ENCODE measurements at places on chromosomes 7 and 10.

DNA sequence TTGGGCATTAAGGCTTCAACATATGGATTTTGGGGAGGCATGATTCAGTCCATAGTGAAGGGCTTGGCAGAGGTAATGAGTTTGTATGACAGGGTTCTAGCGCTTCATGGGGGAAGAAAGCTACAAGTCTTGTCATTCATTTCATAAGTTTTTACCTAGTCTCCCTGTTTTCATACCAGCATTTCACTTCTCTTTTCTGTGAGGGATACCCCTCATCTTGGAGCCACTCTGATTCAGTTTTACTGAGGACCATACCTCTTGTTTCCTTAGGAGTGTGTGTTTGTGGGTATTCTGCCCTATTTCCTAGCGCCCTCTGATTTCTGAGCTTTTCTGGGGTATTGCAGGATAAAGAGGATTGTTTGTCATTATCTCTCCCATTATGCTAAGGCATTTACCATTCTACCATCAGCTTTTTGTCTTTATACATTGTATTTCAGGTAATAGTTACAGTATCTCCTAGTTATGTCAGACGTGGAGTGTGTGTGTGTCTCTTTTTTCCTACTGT, 6.8 kb downstream of the RSBN1L start:
- DNase-seq: no peak

GRCh38 chr10:46042527-46042926, 3.5 kb downstream of the MSMB start:
- DNase-seq: no peak

GRCh38 chr7:37249240-37249639, 199.4 kb downstream of the ELMO1 start:
- no peak for DNase-seq

DNA sequence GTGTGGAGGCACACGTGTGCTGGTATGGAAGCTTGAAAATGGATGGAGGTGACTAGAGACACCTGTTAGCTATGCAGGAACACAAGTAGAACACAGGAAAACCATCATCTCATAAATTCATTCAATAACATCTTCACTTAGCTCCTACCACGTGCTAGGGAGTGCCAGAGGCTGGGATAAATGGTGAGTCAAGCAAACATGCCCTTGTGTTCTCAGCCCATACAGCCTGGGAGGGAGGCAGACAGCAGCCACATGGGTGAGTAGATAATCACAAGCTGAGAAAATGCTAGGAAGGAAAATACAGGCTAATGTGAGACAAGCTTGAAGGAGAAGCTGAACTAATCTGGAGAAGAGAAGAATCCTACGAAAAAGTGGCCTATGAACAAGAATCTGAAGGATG, 468.0 kb upstream of the ZMIZ1 start:
- peak; percentile 40 for DNase-seq

- no peak for DNase-seq
Observed at GRCh38 chr7:31785101-31785500, 98.1 kb downstream of the PPP1R17 start.

GRCh38 chr7:120964088-120964487, 13.5 kb downstream of the ING3 start:
- DNase-seq: no peak

DNA sequence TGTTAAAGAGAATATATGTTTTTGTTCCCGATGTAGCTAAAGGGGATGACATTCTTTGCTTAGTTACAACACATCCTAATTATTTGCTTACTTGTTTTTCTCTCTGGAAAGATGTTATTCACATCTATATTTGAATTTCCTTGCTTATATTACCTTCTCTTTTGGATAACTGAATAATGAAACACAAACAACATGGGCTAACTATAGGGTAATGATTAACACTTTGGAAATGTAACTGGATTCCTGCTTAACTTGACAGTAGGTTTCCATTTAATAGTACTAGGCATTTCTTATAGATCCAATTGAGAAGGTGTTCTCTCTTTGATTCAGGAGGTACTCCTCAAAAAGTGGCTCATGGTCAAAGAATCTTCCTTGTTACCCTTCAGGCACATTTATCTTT, 141.1 kb downstream of the CCSER2 start:
- no peak for DNase-seq

GRCh38 chr7:137983323-137984008, 18.4 kb downstream of the CREB3L2 start:
- DNase-seq: no peak

DNA sequence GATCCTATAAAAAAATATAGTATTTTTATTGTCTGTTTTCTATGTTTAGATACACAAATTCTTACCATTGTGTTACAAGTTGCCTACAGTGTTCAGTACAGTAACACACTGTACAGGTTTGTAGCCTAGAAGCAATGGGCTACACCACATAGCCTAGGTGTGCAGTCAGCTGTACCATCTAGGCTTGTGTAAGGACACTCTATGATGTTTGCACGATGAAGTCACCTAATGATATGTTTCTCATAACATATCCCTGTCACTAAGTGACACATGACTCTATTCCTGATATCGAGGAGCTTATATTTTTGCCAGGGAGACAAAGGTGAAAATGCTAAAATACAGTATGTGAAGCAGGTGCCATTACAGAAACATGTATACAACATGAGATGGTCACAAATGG, 18.6 kb downstream of the ZNF25 start:
- DNase-seq: no peak

DNA sequence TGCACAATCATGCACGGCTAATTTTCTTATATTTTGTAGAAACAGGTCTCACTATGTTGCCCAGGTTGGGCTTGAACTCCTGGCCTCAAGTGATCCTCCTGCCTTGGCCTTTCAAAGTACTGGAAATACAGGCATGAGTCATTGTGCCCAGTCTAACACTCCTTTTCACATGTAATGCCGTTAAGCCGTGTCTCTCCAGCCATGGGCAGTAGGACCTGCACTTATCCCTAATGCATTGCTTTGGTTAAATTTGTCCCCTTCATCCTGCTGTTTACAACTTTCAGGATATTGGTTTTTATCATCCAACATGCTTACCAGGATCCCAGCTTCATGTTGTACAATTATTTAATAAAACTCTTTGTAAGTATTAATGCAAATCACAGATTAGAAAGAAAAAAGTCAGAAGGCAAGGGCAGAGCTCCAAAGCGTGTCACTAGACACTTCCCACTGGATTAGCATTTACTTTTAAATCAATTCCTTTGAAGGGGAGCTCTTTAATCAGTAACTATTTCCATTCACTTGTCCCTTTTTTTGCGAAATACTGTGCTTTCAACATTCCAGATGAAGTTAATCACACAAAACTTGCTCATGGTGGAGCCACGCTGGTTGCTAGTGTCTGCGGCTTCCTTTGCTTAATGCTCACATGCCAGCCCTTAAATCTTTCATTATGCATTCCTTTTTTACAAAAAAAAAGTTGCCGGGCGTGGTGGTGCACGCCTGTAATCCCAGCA, 256.0 kb upstream of the AUTS2 start:
- DNase-seq: no peak

DNA sequence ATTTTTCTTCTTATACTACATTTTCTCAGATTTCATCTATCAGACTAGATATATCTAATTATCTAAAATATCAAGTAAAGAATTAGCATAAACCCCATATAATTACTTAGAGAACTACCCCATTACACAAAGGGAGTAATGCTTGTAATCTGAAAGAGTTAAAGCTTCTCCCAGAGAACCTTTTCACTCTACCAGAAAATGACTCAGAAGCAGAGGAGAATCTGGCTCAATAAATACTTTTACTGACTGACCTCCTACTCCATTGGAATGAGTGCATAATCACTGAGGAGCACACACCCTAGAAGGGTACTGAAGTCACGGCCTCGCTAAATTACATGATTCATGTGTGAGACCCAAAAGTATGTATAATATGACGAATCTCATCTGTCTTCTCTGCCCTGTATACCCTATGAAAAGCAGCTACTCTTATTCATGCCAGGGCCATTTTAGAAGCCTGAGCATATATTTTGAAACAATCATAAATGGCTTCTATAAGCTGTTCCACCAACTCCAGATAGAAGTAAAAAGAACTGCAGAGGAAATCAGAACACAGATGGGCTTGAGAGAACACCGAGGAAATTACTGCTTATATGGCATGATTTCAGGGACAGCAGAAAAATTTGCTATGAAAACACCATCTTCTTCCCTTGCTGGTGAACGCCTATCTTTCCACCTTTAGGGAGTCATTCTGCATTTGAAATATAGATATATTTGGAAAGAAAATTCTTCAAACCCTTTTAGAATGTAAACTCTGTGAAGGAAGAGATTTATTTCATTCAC, 32.7 kb downstream of the DNMBP start:
- peak; percentile 78 for DNase-seq

GRCh38 chr7:131249003-131249402, 78.7 kb upstream of the MKLN1 start:
- DNase-seq: peak; percentile 90

GRCh38 chr7:156892081-156892800, 742 bp downstream of the LMBR1 start:
- peak; percentile 45 for DNase-seq

DNA sequence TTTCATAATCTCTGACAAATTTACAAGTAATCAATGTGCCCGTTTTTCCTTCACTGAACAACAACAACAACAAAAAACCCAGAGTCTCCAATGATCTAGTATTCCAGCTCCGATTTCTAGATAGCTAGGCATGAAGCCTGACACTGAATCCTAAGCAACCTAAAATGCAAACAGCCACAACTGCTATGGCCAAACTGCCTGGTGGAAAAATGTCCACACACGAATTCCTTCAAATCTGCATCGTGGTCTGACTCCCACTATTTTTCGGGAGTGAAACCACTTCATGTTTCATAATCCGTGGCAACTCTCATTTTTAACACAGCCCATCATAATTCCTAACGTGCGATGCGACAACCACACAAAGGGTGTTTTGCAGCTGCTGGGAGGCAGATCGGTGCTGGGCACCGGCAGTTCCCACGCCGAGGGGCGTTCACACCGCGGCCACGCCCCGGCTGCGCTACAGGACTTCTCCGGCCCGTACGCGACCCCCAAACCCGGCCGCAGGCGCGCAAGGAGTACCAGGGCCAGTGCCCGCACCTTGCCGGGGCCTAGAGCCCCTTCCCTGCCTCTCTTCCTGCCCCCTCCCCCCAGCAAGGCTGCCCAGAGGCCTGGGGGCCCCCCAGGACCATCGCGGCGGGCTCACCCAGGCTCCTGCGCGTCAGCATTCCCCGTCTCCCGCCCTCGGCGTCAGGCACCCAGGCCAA, 814 bp downstream of the RUFY2 start:
- DNase-seq: peak; percentile 89

DNA sequence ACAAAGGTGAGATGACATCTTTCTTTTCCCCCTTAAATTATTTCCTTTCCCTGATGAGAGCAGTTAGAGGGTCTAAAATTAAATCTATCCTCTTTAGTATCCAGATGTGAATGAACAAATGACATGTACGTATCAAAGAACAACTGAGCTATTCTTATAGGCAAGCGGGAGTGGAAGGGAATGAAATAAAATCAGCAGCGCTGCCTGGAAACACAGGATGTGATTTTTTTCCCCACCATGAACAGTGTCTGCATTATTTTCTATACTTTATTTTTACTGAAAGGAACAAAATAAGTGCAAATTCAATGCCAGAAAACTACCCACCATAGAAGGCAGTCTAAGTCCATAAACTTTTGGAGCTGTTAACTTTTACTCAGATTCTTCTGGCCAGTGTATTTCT, 40.6 kb downstream of the SLC26A4 start:
- no peak for DNase-seq

DNA sequence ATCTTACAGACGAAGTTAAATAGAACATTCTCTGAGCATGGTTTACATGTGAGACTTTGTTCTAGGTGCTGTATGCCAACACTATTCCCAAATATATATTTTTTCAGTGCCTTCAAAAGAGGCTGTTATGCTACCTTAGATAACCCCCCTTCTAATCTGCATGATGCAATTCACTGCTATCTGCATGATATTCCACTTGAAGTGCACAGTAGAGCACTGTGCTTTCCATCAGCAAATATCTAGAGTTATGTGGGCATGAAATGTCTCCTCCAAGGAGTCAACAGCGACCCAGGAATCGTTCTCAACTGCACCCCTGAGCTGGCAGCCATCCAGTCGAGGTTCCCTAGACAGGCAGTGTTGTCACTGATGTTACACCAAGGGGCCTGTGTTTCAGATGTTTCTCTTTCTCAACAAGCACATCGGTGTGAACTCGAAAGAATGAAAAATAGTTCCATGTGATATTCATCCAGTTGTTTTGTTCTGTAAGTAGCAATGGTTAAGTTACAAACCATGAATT, 88.3 kb downstream of the PDE1C start:
- no peak for DNase-seq

- no peak for DNase-seq
Observed at GRCh38 chr10:113609704-113610108, 54.1 kb downstream of the NRAP start.

- DNase-seq: no peak
Observed at GRCh38 chr10:14535457-14536130, 204.9 kb upstream of the FRMD4A start.

GRCh38 chr10:30368065-30368718, 19.1 kb upstream of the MTPAP start:
- DNase-seq: no peak

DNA sequence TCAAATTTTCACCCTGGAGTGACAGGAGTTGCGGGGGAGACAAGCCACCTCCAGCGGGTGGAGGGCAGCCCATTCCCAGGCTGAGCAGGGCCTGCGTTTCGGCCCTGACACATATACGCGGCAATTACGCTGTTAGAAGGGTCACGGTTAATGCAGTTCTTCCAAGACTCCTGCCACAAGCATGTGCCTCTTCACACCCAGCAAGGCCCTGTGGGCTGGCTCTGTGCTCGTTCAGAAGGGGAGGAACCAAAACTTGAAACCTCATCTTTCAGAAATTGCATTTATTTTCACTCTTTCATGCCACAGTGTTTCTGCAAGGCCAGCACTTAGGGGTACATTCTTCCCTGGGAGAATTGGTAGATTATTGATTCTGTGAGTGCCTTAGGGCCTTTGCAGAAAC, 24.7 kb downstream of the LRMDA start:
- DNase-seq: no peak

- DNase-seq: no peak
Observed at GRCh38 chr10:98855403-98856189, 380.1 kb downstream of the HPSE2 start.

GRCh38 chr7:89845952-89846351, 308.3 kb upstream of the STEAP1 start:
- no peak for DNase-seq

- DNase-seq: no peak
Observed at GRCh38 chr10:18400201-18400905, 251.0 kb downstream of the NSUN6 start.

- peak; percentile 62 for DNase-seq
Observed at GRCh38 chr10:79069325-79070080, 737 bp downstream of the ZMIZ1 start.

GRCh38 chr7:111475419-111475748, 86.9 kb downstream of the IMMP2L start:
- no peak for DNase-seq

- DNase-seq: no peak
Observed at GRCh38 chr7:37311355-37311754, 137.3 kb downstream of the ELMO1 start.

- DNase-seq: no peak
Observed at GRCh38 chr7:152574892-152575548, 100.9 kb downstream of the XRCC2 start.

DNA sequence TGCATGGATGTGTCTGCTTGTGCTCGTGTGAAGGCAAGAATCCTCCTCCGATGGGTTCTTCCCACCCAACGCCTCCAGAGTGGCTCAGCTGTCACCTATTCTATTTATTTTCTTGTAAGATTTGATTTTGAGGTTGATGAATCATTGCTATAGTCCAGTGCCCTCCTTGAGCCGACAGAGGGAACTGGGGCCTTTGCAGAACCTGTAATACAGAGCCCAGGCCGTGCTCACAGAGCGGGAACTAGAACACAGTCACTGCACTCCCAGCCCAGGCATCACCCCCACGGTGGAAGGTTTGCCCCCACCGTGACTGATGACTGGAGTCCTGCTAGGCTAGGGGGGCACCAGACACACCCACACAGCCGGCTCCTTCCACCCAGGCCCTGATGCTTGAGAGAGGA, 2.0 kb downstream of the RARRES2 start:
- no peak for DNase-seq
